ENCODE measurements at places on chromosomes 4 and X.
A peak's percentile ranks its signal among the peaks of the same experiment; 100 is the strongest.

GRCh38 chr4:154727540-154727939, 16.3 kb upstream of the LRAT start:
- DNase-seq, result no peak

DNA sequence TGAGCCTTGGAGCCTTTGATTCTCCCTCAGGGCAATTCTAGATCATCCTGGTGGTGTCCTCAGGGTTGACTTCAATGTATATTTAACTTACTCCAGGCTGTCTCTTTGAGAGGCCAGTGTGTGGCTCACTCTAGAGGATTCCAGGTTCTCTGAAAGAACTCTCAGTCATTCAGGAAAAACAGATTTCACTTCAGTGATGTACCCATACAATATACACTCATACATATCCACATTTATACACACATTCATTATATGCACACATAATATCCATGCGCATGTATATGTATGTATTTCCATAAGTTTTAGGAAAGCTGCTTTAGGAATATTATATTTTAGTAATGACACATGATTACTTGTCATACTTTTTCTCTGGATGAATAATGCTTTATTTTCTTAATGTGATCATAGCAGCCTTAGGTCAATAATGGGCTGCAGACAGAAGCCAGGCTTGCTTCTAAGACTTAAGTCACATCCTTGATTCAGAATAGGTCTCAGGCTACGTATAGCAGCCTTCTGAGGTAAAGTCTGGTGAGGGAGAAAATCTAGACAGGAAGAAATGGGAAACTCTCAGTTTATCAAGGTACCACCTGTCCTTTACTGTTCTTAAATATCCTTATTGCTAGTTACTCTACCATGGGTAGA, 397.0 kb downstream of the GPAT3 start:
- no peak for DNase-seq

- no peak for DNase-seq
Measured at GRCh38 chr4:66972087-66972486, 573.2 kb downstream of the CENPC start.

- DNase-seq, result no peak
Measured at GRCh38 chrX:120244395-120244734, 6.2 kb upstream of the ZBTB33 start.

- DNase-seq, result no peak
Measured at GRCh38 chrX:110477593-110478228, 119.1 kb downstream of the RTL9 start.

- DNase-seq, result no peak
Measured at GRCh38 chr4:2598511-2599303, 62.3 kb downstream of the FAM193A start.

DNA sequence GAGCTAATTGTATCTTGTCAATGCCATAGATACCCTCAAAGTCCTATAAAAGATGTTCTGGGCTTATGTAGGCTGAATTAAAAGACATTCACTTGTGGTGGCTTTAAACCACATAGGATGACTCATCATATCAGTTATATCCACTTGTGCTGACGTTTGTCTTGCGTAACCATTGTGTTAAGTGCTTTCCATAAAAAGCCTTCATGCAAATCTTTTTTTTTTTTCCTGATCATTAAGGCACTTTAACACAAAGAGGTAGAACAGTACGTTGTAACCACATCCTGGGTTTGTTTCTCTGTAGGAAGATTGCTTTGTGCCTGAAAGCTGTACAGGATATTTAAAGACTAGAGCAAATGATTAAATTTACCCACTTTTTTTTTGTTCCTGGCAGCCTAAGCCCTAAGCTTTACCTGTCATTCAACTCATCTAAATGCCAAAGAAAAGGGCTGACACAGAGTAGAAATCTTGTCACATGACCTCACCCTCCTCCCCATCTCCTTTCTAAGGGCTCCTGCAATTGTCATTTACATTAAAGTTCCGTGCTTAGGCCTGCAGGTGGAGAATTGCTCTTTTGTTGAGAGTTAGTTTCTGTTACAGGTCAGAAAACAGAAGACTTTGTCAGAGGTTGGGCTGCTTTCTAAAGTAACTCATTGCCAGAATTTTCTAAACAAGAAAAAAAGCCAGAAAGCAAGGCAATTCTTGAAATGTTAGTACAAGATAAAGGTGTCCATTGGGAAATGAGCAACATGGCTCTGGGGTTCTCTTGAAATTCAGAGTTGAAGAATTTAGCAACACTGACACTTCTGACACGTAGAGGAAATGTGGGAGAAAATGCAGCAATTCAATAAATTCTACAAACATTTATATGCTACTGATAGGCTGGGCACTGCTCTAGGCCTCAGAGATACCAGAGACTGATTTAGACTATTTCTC, 555.6 kb downstream of the PPARGC1A start:
- no peak for DNase-seq

DNA sequence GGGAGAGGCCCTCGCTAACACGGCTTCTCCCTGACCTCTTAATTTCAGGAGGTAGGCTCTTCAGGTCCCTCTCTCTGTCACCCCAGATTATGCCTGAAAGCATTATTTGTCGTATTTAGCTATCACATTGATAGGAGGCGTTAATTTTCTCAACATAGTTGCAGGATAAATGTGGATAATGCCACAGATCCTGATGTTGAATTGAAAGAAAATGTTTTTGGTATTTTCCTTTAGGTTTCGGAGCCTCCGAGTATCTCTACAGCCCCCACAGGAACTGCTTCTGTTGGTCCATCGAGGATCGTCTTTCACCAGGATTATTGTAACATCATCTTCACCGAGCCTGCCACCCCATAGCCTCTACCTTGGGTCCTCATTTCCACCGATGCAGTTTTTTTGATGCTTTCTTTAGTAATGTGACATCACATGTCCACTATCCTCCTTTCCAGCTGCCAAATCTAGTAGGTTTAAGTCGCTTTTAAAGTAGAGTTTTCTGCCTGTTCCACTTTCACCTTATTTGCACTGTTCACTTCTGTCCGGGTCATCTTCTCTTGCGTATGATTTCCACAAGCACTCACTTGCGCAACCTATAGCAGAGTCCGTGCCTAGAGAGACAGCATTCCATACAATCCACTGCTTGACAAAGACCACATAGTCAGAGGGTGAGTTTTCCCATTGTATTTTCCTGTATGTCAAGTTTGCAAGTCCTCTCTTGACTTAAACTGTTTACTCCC, 665 bp downstream of the TIGD2 start:
- no peak for DNase-seq

- DNase-seq, result no peak
Measured at GRCh38 chrX:9558615-9559014, 93.8 kb downstream of the TBL1X start.

- peak; percentile 80 for DNase-seq
Measured at GRCh38 chrX:151393514-151393913, 3.5 kb upstream of the VMA21 start.

- no peak for DNase-seq
Measured at GRCh38 chr4:154478128-154478527, 13.5 kb downstream of the DCHS2 start.

GRCh38 chr4:9895333-9895705, 113.9 kb downstream of the DRD5 start:
- no peak for DNase-seq

DNA sequence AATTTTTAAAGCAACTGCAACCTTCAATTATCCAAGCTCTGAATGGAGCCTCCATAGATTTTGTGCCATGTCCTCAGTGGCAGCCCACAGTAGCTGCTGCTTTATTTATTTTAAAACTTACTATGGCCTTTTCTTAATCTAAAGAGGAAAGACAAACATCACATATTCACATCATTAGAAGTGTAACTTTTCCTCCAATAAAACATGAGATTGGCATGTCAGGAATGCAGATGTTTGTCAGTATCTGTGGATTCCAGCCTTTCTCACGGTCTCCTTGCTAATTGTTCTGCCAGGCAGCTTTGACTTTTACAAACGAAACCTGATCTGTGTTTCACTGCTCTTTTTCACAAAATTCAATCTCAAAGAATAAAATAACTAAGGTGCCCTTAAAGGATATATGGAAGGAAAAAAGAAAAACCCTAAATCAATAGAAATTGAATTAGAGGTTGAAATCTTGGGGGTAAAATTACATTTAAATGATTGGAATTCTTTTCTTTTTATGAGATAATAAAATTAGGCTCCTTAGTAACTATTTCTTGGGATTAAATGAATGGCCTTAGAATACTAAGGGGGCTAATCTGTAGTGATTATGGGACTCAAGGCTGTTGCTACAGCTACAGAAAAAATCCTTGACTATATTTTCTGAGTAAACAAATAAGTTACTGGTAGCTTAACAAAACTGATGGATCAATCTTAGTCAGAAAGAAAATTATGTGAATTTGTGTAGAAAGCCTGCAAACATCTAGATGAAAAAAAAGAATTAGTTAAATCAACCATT, 151.3 kb downstream of the RTL9 start:
- no peak for DNase-seq

- DNase-seq, result no peak
Measured at GRCh38 chr4:74665346-74665745, 129.0 kb downstream of the BTC start.

DNA sequence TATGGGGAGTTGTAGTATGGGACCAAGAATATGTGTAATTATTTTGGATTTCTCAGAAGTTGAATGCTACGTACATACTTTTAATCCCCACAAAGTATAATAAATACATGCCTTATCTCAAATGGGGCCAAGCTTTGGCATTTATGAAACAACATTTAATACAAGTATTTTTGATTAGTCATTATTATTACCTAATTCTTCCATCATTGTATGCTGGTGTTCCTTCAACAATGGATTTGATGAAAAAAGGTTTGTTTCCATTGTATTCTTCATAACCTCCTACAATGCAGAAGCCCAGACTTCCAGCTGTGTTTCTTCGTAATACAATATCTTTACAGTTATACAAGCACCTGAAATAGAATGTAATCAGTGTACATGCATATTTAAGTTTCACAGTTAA, 83.8 kb downstream of the FIP1L1 start:
- no peak for DNase-seq

GRCh38 chr4:162461952-162462351, 298.2 kb upstream of the FSTL5 start:
- DNase-seq, result no peak

DNA sequence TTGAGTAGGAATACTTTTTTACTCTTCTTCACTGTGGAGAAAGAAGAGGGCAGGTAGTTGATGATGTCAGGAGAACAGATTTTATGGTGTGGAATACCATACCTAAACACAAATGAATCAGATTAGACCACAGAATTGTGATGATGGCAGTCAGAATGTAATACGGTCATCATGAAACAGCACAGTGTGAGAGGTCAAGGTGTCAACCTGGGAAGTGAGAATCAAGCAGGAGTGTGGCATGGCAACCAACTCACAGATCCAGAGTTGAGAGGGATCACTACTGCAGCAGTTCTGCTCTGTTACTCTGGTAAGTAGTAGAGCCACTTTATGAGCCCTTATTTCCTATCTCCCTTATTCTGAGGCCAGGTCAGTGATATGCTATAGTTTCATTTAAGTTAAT, 27.7 kb downstream of the METTL14 start:
- no peak for DNase-seq

GRCh38 chr4:120316416-120316815, 249.8 kb upstream of the MAD2L1 start:
- no peak for DNase-seq

GRCh38 chr4:8254076-8254475, 15.5 kb upstream of the HTRA3 start:
- no peak for DNase-seq

GRCh38 chr4:153950100-153950979, 161.5 kb upstream of the SFRP2 start:
- DNase-seq, result no peak

GRCh38 chr4:1695913-1696312, 11.8 kb upstream of the FAM53A start:
- DNase-seq, result no peak

GRCh38 chr4:15398732-15399131, 29.1 kb upstream of the C1QTNF7 start:
- no peak for DNase-seq

GRCh38 chr4:107069049-107069448, 32.9 kb upstream of the DKK2 start:
- DNase-seq, result no peak

Measured in activated effector memory CD4-positive, alpha-beta T cell treated with anti-CD3 and anti-CD28 coated beads, Interleukin-2, amount 50 U/mL, for 16 hours (primary cell).